Activated CD4-positive, alpha-beta T cell treated with anti-CD3 and anti-CD28 coated beads, Interleukin-2, amount 10 ng/mL, durations not matched to agents 7 days and 5 days (primary cell): ENCODE measurements at places on chromosomes 13 and 19. TPM values are rescaled to one million over a fixed set of nuclear protein-coding genes. Genes with fewer than 3 reads are reported as not detected.

NR1H2 gene
- 62.2 TPM for total RNA-seq

KEAP1 gene
- 93.8 TPM for total RNA-seq

- H3K27me3 ChIP-seq: peaks cover 3% of the 10 kb centered on the region
- H3K27ac ChIP-seq: no peak overlapping the region
- H3K4me3 ChIP-seq: no peak overlapping the region
- no peaks in the 10 kb centered on the region for H3K36me3 ChIP-seq
Measured at GRCh38 chr13:26932465-26932864, 171.9 kb upstream of the GPR12 start.

DNA sequence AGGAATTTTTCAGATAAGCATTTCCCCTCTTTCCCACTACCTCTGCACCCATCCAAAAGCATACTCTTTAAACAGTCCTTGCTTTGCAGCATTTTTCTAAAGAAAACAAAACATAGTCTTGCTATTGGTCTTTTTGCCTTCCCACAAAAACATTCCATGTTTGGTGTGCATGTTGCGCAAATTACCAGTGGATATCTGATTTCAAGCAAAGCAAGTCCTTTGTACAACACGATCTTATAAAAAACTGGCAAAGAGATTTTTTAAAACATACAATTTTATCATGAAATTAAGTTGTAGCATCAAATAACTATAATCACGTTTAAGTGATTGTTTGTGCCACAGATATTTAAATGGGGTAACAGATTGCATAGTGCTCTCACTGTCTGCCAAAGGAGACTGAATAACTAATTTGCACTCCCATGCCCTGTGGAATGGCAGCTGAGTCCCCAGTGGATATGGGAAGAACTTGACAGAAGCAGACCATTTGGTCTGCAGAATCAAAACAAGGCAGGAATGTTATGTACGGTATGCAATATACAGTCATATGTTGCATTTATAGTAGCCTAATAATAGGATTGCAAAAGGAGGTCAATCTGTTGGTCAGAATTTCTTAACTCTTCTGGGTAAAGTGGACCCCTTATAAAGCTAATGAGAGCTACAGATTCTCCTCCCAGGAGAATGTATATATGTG lies 285.7 kb downstream of the TBC1D4 start:
- H3K36me3 ChIP-seq: no peaks in the 10 kb centered on the region
- H3K4me3 ChIP-seq: no peak overlapping the region
- H3K4me1 ChIP-seq: no peaks in the 10 kb centered on the region
- peaks cover 5% of the 10 kb centered on the region for H3K27me3 ChIP-seq

DNA sequence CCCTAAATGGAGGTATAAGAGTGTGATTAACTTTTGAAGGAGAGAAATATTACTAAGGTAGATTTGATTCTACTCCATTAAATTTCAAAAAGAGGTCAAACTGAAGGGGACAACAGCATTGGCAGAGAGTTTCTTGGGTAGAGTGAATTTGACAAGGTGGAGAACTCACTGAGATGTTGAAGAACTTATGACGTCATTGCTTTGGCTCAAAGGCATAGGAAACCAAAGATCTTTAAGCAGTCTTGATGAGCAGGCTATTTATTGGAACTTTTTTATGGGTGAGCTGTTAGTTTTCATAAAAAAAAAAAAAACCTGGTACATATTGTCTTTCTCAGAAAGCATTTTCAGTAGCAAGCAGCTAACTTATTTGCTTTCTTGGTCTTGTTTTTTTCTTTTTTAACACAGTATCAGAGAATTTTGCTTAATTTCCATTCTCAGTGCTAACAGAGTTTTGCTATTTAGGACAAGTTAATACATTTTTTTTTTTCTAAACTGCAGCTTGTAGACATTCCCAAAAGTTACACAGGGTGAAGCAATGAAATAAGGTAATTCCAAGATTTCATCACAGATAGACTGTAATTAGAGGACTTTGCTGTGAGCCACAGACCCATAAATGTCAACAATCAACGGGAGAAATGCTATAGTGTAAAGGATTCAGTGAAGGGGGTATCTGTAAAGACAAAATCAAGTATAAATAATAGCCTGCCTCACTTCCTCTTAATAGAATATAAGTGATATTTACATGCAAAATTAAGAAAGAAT lies 412.2 kb upstream of the KLHL1 start:
- no peaks in the 10 kb centered on the region for H3K4me1 ChIP-seq
- no peak overlapping the region for H3K4me3 ChIP-seq
- H3K36me3 ChIP-seq: no peaks in the 10 kb centered on the region
- no peaks in the 10 kb centered on the region for H3K27me3 ChIP-seq
- no peak overlapping the region for H3K27ac ChIP-seq

DNA sequence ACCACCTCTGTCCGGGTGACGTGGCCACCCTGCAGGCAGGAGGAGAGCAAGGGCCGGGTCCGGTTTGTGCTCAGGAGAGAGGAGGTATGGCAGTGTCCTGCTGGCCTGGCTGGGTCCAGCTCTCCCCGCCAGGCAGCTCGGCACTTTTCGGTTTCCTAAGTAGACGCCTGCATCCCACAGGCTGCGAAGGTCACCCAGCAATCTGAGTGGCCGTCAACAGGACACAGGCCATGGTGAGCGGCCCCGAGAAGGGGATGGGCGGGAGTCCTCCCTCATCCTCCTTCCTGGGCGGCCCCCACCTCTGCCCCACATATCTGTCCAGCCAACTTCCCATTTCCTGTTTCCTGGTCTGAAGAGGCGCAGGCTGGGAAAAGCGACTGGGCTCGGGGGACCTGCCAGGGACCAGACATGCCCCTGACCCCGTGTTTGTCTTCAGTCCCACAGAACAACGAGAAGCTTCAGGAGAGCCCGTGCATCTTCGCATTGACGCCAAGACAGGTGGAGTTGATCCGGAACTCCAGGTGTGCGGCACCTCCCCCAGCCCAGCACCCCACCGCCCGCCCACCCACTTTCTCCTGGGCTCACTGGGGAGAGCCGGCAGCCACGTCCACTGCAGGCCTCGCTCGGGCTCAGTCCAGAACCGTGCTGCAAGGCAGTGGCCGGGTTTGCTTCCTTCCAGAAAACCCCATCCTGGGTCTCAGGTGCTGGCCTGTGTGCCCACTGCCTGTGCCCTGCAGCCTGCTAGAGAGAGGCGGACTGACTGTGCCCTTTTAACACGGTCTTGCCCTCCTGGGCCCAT lies 16.3 kb downstream of the PIAS4 start:
- no peak for DNase-seq
- no peak overlapping the region for H3K4me3 ChIP-seq
- no peak overlapping the region for H3K27ac ChIP-seq
- H3K27me3 ChIP-seq: no peaks in the 10 kb centered on the region
- peaks cover 22% of the 10 kb centered on the region for H3K36me3 ChIP-seq

DNA sequence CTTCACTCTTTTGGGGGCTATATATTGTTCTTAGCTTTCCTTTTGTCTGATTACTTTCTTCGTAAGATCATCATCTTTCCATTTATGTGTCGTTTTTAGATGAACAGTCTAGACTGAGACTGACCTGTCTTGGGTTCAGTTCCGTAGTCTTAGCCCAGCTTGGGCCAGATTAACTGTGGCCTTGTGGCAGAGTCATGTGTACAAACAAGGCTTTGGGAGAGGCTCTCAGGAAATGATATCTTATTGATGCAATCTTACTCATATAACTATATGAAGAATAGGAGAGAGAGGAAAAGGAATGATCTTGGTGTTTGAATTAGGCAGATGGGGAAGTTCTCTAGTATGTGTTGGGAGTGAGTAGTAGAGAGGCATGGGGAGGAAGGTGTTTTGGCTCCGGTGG lies 6.8 kb upstream of the ERCC5 start:
- H3K36me3 ChIP-seq: peaks cover 11% of the 10 kb centered on the region
- DNase-seq: no peak
- peaks cover 4% of the 10 kb centered on the region for H3K4me1 ChIP-seq
- no peak overlapping the region for H3K27ac ChIP-seq

- peak; percentile 25 for DNase-seq
- H3K4me3 ChIP-seq: peak overlapping the region; percentile 99
- H3K27ac ChIP-seq: peak overlapping the region; percentile 96
- H3K27me3 ChIP-seq: peaks cover 11% of the 10 kb centered on the region
- H3K4me1 ChIP-seq: peaks cover 34% of the 10 kb centered on the region
- H3K36me3 ChIP-seq: peaks cover 2% of the 10 kb centered on the region
Measured at GRCh38 chr13:52615812-52616211, 26.4 kb upstream of the HNRNPA1L2 start.

DNA sequence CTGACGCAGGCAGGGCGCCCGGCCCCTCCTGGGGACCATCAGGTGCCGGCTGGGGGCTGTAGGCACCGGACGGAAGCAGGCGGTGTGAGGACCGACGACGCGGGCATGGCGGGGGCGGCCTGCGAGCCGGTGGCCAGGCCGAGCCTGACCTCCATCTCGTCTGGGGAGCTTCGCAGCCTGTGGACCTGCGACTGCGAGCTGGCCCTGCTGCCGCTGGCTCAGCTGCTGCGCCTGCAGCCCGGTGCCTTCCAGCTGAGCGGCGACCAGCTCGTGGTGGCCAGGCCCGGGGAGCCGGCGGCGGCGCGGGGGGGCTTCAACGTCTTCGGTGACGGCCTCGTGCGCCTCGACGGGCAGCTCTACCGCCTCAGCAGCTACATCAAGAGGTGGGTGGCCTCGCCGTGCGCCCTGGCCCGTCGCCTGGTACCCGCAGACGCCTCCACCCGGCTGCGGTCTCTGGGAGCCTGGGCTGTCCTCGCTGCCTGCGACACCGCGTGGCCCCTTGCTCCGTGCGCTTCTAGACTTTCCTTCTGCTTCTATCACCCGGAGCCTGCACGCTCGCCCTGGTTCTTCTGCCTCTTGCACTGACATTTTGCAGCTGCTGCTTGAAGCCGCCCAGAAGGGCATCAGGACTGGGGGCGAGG lies 460 bp downstream of the MEDAG start:
- H3K4me1 ChIP-seq: peaks cover 18% of the 10 kb centered on the region
- H3K4me3 ChIP-seq: no peak overlapping the region
- peaks cover 69% of the 10 kb centered on the region for H3K27me3 ChIP-seq
- no peaks in the 10 kb centered on the region for H3K36me3 ChIP-seq

- H3K4me1 ChIP-seq: no peaks in the 10 kb centered on the region
- H3K27ac ChIP-seq: no peak overlapping the region
- no peaks in the 10 kb centered on the region for H3K27me3 ChIP-seq
- DNase-seq: no peak
Measured at GRCh38 chr13:79846386-79846785, 365.4 kb downstream of the NDFIP2 start.
